Stimulated activated CD8-positive, alpha-beta memory T cell treated with anti-CD3 and anti-CD28 coated beads, Interleukin-7, amount 100 ng/mL, for 48 hours (primary cell): ENCODE measurements at places on chromosomes 2 and 18.

DNA sequence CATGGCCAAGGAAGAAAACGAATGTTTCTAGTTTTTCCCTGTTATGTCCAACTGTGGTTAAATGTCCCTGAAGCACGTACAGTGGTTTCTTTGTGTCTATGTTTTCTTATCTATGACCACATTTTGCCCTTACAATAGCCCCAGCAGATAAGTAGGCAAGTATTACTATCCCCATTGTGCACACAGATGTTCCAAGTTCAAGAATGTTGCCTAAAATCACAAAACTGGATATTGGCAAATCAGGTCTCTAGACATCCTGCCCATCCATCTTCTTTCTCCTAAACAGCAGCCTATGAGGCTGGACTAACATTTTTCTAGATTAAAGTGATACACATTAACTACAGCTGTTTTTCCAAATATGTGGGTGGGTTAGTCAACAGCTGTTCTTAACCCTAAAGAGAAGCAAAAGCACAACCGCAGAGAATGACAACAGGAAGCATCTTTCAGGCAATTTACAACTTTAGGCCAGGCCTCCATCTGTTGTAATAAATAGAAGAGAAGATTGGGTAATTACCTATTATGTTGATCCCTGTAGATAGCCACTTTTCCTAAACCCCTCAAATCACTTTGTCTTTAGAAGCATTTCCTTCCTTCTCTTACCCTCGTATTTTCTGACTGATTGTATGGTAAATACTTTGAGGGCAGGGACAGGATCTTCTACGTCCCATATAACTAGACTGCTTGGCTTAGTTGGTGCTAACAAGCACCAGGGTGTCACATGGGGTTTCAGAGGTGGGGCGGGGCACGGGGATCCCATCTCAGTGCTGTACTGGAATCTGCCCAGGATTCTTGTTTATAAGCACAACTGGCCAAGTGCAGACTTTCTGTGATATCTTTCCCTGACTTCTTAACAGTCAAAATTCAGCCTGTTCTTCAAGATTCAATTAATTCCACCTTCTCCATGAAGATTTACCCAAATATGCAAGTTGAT is 132.1 kb upstream of the SETBP1 start:
- DNase-seq = no peak

GRCh38 chr2:160256507-160256906 is 56.4 kb upstream of the ITGB6 start:
- no peak for DNase-seq

DNA sequence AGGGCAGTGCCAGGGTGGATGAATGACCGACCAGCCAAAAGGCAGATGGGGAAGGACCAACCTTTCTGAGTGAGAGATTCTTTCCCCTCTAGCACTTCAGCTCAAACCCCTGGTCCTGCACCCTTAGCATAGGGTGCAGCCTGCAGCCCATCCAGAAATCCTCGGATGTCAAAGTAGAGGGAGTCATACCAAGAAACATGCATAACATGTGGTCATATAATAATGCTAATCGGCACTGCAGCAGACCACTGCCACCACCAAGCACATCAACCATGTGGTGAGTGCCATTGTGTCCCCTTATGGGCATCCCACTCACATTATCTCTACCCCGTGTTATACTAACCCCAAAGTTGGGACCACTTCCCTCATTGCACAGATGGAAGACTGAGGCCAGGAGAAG is 17.7 kb downstream of the ATOH8 start:
- no peak for DNase-seq

GRCh38 chr2:38581193-38582147 is 21.3 kb downstream of the HNRNPLL start:
- DNase-seq = no peak

- DNase-seq = no peak
These were observed 78.6 kb downstream of the VAPA start for GRCh38 chr18:9992300-9992972.

GRCh38 chr2:47769318-47769717 is 13.6 kb upstream of the MSH6 start:
- DNase-seq = no peak

- no peak for DNase-seq
These were observed 8.2 kb upstream of the CIB4 start for GRCh38 chr2:26649322-26649721.

DNA sequence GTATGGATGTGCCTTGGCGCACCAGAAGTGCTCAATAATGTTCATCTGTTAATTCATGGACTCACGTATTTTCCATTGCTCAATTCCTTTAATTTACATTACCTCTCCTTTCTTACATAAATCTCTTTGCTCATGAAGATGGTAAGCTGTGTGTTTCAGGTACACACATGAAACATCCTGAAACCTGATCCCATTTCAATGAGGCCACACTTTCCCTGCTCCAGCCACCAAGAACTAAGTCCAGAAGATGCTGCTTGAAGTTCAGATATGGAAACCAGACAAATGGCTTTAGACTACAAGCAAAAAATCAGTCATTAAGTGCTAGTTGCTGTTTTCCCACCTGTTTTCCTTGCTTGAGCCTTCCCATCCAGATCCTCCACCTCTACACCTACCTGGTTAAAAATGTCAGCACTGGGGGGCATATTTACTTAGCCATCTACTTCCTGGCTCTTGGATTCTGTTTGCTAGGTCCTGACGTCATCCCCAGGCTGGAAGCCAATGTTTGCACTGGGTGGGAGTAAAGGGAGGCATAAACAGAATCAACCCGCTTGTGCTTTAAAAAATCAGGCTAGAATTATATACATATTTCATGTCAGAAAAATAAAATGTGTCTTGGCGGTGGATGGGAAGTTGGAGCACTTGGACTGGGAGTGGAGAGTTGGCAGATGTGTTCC is 309.7 kb downstream of the OSR1 start:
- no peak for DNase-seq

DNA sequence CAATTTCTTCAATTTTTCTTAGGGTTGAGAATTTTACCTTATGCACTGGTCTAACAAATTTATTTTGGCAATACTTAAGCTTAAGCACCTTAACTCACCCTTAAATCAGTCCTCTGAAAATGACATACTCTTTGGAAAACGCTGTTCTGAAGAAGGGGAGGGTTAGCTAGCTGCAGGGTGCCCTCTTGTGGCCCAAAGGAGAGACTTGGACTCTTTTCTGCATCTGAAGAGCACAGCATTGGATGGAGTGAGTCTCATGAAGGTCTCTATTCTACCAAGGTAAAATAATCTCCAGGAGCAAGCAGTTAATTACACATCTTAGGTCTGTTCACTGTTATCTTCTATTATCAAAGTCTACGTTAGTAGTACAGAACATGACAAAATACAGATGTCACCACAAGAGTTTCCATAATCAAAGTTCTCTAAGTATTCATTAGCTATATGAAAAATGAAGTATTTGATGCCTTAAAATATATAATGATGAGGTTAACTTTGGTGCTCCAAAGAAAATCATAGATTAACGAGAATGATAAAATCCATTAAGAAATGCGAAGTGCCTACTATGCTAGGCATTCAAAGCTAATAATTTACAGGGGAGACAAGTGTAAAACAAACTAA is 24.4 kb downstream of the PUM2 start:
- DNase-seq = no peak
